BJ (cell line): ENCODE measurements at places on chromosomes 7 and 10. TPM values are rescaled to one million over a fixed set of nuclear protein-coding genes. Genes with fewer than 3 reads are reported as not detected.

The EGR2 gene
- 1.1 and 1.9 TPM in 2 replicates for polyA plus RNA-seq

The OPALIN gene
- not detected in 2 replicates for polyA plus RNA-seq

The UCMA gene
- polyA plus RNA-seq: not detected in 2 replicates

DNA sequence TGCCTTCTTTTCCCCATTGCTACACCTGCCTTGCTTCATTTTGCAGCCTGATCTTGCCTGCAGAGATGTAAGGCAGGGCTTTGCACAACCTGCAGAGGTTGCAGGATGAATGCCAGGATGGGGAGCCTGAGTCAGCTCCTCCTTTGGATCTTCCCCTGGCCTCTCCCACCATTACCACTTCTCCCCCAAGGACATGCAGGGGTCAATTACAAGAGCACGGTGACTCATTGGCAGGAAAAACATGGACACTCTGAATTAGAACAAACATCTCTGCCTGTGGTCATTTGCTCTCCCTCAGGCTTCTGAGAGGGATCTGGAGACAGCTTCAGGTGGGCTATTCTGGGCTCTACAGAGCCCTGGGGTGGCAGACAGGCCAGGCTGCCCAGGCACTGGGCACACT lies 89.2 kb downstream of the HERPUD2 start:
- DNase-seq: peak; percentile 17

GRCh38 chr10:124057601-124058000 lies 35.8 kb downstream of the CHST15 start:
- no peak for DNase-seq

- DNase-seq: no peak
Measured at GRCh38 chr10:14926061-14926470, 27.8 kb downstream of the DCLRE1C start.

DNA sequence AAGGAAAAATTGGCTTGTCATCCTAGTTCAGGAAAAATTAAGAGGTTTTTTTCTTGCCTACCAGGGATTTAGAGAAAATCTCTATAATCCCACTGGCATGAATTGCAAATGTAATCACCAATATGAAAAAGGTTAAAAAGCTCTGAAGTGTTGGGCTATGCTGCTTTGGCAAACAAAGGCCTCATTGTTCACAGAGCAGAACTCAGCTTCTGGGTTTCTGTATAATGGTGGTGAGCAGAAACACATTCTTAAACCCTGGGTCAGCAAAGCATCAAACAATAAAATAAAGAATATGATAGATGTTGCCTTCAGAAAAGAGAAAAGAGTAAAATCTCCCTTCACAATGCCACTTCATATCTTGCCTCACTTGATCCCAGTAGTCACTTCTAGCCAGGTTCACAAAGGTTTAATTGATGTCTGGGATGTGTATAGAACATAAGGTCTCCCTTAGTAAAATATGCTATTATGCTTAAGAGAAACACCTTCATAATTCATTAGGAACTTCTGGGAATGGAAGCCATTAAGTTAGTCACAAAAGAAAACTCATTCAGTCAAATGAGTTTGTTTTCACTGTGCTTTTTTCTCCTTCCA lies 1255.5 kb upstream of the PHF14 start:
- DNase-seq: no peak

DNA sequence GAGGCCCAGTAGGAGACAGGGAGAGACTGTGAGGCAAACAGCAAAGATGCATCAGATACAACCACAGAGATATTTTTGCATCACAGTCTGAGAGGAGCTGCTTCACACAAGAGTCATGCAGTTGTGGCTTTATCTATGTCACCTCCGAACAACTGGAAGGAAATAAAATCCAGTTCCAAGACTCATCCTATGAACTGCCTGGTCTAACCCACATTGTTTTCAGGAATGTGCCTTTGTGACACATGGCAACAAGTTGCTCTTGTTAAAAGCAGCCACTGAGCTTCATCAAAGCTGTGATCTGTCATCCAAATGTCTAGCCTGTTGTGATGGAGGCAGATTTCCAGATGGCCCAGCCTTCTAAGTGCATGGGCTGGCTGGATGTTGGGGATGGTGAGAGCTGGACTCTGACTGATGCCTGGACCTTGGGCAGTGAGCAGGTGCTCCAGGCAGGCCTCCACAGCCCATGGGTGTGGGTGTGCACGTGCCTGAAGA lies 255.0 kb downstream of the BMPER start:
- peak; percentile 96 for DNase-seq

DNA sequence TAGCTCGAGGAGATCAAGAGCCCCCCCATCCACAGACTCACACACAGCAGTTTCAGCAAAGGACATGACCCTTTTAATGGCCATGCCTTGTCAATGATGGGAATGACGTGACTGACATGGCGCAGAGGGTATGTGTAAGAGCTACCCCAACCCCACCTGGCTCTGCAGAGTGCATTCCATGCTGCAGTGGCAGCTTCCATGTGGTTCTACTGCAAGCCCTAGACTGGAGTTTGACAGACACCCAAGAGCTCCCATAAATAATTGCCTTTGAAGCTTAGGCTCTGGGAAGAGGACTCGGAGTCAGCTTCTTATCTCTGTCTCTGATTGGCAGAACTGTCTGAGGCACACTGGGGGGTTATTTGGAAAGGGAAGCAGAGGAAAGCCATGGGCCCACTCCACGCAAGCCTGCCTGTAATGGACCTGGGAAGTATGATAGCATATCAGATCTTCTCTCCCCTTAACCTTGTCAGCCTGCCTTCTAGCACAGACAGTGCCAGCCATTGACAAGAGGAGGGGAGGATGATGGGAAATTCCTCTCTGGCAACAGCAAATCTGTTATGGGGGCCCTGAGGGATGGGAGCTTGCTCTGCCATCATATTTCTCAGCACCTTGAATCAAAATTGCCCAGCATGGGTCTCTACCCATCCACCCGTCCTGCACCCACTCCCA lies 478.5 kb upstream of the PODXL start:
- DNase-seq: no peak

DNA sequence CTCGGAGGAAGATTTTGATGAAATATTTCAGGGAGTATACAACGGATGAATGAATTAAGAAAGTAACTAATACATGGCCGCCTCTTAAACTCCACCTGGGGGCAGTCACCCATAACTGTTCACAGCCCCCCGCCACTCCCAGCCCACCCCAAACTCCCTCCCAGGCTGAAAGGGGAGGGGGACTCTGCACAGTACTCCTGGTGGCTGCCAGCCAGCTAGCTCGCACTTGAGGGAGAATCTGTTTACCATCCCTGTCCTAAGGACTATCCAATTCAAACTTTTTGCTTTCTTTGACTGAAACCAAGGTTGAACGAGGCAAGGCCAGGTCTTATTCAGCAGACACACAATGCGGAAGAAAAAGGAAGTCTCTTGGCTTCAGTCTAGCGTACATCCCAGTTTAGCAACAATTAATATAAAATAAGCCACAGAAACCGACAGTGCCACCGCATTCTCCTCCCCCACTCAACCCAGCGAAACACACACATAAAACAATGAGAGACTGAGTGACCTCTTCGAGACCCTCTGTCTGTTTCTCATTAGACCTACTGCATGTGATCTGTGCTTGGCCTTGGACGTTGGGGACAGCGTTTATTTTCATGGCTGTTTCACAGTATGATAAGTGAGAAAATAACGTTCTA lies 219.5 kb downstream of the GLI3 start:
- no peak for DNase-seq

DNA sequence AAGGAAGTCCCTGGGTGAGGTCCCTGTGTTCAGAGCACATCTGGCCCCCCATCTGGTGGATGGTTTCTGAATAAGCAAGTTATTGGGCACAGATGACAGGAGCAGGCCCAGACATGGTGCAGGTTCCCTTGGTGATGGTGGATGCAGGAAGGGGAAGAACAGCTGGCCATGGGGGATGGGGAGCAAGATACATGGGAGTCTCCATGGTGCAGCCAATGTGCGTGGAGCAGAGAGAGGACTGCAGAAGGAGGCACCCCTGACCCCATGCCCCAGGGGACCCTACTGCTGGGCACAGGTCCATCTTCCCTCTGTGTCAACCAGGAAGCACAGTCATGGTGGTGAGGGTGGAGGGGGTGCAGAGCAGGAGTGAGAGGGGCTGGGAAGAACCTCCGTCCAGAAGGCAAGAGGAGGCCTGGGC lies 43.8 kb upstream of the RABGEF1 start:
- DNase-seq: no peak

GRCh38 chr7:84536271-84536870 lies 341.8 kb upstream of the SEMA3A start:
- DNase-seq: no peak

DNA sequence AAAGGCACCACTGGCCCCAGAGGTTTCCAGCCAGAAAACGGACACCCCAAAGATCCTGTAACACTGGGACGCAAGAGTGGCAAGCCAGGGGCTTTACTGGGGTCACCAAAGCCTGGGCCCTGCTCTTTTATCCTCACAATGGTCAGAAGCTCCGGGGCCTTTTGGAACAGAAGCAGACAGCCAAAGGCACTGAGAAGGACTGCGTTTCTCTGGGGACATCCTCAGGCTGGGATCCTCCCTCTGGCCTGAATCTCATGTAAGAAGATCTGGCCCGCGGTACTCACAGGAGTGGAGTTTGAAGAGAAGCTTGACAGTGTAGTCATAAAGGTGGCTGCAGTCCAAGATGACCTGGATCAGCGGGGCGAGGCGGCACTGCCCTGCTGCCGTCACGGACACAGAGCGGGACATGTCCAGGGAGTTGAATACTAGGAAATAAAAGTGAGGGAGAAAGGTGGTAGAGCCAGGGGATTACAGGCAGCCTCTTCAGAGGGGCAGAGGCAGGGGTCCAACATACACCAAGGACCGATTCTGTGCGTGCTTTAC lies 81.4 kb downstream of the SPDYE5 start:
- no peak for DNase-seq

DNA sequence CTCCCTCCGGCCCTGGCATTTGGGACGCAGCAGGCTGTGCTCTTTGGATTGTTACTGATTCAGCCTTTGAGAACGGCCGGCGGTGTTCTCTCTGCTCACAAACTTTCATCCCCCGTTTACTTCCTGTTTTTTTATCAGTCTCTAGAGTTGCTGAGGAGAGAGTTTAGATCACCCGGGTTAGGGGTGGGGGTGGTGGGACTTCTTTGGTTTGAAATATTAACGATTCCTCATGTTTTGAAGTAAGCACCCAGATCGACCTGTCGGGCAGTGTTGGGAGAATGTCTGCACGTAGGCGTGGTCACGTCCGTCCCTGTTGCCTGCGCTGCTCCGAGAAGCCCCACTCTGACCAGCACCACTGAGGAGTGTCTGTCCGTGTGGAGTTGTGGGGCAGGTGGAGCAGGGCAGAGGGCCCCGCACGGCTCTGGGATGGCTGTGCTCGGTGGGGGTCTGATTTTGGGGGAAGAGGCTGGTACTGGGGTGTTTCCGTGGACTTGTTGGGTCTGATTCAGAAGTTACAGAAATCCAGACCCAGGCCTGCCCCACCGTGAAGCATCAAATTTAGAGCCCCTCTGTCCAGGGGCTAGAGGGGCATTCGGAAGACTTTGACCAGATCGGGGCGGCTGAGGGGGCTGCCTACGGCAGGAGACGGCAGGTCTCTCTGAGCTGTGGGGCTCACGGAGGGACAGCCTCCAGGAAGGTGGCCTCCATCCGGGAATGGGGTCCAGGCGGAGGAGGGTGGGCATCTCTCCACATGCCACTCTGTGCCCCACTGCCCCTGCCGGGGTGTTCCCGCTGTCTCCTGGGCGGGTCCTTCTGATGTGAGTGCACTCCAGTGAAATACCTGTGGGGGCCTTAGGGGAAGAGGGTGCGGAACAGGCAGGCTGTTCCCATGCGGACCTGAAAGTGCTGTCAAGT lies 7.4 kb downstream of the INPP5A start:
- no peak for DNase-seq

DNA sequence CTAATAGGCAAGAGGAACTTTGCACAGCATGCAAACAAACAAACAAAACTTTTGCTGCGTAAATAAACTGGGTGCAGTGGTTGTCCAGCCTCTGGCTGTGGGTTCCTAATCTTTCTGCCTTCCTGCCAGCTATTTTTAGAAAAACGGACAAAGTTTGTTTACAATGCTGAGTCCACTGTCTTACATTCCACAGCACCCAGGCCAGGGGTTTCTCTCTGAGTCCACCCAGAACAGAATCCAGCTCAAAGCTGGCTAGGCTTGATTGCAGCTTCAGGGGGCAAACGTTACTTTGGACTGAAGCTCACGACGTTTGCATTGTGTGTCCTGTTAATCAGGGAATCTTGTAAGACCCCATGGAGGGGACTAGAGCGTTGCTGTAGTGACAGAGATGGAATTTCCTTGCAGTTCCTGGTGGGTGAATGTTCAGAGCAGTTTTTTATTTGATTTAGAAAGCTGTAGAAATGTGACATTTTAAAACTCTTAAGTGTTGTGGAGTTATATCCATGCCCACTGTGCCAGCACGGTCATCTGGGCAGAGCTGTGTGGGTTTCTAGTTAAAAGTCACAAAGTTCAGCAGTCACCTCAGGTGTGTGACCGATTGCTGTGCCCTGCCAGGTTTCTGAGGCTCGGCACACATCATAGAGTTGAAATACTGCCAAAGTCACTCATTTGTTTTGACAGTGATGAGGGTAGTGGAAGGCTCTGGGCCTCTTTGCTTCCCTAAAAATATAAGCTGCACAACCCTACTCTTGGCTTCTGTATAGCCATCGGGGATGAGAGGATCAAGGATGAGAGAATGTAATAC lies 247.0 kb downstream of the STK31 start:
- no peak for DNase-seq

- no peak for DNase-seq
Measured at GRCh38 chr10:90798482-90798881, 59.4 kb downstream of the HTR7 start.
